ENCODE measurements at places on chromosomes 4 and X.

DNA sequence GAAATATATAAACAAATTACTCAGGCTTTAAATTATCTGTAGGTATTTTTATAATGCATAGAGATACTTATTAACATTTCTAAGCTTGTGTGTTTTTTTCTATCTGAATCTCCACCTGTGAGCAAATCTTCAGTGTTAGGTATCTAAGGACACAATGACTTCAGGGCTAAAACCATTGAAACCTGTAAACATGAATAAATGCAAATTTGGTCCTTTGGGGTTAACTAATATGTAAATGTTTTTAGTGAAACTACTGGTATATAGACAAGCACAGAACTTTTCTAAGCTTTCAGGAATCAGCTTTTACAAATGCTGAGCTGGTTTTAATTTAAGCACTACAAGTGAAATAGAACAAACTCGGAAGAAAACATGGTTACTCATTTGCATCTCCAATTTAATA, 147.9 kb downstream of the FBXO8 start:
- DNase-seq: no peak

DNA sequence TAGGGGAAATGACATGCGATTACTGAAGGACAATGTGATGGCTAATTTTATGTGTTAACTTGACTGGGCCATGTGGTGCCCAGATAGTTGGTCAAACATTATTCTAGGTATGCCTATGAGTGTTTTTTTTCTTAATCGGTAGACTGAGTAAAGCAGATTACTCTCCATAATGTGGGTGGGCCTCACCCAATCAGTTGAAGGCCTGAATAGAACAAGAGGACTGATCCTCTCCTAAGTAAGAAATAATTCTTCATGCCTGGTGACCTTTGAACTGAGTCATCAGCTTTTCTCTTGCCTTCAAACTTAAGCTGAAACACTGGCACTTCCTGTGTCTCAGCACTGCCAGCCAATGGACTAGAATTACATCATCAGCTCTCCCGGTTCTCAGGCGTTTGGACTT, 164.0 kb upstream of the FGF13 start:
- no peak for DNase-seq

- no peak for DNase-seq
Measured at GRCh38 chrX:148572337-148572736, 71.9 kb downstream of the AFF2 start.

DNA sequence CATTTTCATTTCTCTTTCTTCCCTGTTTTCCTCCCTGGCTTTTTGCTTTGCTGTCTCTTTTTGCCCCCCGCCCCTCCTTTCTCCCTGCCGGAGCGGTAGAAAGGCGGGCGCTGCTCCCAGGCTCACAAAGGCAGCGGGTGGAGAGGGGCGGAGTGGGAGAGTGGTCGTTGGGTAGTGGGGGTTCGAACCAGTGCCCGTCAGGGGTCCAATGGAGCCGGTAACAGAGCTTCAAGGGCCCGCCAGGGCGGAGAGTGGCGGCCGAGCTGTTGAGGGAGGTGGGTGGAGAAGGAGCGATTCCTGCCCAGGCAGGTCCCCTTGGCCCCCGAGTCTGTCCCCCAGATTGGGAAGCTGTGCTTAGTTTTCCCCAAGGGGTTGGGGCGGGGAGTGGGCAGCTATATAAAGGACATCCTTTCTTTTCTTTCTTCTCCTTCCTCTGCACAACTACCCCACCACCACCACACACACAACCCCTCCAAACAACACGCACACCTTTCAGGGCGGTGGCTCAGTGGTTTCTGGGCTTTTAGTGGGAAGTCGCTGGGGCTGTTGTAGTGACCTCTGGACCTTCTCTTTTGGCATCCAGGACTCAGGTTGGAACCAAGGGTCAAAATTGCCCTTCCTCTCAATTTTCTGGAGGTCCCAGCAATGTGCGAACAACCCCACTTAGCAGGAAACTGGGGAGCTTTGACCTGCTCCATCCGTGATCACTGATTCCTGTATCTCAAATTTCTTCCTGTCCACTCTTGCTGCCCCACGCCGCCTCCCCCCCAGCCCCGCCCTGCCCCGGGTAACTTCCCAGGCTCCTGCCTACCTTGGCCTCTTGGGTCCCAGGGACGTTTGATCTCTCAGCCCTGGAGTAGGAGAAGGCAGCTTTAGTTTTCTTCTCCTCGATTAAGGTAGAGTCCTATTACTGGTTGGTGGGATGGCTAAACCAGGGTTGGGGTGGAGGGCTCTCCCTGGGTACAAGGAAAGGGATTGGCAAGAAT, 1.9 kb downstream of the EFNB1 start:
- no peak for DNase-seq

DNA sequence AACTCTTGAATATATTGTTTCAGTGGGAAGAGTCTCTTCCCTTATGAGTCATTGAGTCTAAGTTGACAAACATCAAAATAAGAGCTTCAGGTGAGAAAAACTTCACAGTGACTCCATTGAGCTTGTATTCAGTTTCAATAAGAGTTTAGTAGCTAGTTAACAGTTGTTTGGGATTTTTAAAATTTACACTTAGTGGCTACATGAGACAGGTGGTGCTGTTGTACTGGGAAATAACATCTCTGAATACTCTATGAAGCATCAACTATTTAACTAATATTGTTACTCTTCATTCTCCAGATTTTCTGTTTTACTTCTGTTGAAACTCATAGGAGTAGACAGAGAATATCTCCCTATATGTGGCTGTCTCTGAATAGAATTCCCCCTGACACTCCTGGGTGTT, 1609.1 kb downstream of the C4orf33 start:
- no peak for DNase-seq

DNA sequence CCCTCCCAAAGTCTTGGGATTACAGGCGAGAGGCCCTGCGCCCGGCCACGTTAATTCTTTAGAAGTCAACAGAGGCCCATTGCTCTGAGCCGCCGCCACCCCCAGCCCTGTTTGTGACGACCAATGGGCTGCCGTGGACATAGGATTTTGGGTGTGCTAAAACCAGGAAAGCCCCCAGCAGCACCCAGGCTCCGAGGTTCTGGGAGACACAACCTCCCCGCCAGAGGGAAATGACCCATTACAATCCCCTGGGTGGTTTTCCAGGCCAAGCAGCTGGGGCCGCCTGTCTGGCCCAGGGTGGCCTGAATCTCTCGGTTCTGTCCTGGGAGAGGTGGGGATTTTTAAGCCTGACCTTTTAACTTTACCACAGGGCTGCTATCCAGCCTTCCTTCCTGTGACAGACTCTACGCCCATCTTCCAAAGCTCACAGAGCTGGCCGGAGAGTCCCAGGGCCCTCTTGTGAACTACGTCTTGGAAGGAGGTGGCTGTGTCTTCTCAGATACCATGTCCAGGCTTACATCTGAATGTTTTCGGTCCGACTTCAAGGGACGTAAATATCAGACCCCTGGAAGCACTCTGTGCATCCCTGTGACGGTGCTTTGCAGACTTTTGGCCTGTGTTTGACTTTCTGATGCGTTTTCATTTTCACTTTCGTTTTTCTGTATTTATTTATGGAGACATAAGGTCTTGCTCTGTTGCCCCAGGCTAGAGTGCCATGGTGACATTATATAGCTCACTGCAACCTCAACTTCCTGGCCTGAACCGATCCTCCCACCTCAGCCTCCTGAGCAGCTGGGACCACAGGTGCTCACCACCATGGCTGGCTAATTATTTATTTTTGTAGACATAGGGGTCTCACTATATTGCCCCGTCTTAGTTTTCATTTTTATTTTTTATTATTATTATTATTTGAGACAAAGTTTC, 36.0 kb downstream of the P2RY8 start:
- DNase-seq: no peak

DNA sequence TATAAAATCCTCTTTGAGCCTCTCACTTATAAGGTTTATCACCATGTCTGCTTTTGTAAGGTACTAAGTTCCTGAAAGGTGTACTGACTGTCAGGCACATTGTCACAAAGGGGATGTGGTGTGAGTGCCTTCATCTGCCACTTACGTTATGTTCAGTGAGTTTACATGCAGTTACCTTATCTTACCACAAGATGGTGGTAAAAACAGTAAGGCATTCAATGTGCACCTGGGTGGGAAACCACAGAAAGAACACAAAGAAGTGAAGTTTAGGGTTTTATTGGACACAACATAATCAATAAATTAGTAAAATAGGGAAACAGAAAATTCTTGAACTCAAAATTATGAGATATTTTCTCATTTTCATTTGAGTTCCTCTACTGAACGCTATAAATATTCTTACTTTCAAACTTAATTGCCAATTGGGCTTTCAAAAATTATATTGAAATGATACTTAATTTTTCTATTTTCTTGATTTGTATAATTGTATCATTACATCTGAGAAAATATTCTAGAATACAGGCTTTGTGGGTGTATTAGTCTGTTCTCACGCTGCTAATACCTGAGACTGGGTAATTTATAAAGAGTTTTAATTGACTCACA, 650.8 kb downstream of the PCDH7 start:
- DNase-seq: no peak

Measured in stimulated activated CD4-positive, alpha-beta T cell treated with anti-CD3 and anti-CD28 coated beads, TNF-alpha, amount 100 ng/mL, for 48 hours (primary cell).